ENCODE measurements at places on chromosomes 3 and 15.

GRCh38 chr15:26433818-26434217, 339.0 kb downstream of the GABRB3 start:
- no peak for DNase-seq

DNA sequence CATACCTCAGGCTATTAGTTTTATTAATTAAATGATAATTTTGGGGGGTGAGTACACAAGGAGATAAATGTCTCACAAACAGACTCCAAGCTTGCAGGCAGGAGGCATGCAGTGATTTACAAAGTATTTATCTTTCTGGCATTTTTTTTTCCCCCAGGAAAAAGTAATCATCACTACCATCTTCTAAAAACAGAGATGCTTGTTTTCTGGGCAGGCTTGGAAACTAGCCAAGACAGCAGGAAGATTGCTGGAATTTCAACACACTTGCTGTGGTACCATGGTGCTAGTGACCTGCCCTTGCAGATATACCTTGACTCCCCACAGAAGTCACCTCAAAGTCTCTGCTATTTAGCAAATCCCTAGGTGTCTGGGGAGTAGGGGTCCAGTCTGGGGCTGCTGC, 732.8 kb upstream of the CFAP20DC start:
- DNase-seq, result no peak

DNA sequence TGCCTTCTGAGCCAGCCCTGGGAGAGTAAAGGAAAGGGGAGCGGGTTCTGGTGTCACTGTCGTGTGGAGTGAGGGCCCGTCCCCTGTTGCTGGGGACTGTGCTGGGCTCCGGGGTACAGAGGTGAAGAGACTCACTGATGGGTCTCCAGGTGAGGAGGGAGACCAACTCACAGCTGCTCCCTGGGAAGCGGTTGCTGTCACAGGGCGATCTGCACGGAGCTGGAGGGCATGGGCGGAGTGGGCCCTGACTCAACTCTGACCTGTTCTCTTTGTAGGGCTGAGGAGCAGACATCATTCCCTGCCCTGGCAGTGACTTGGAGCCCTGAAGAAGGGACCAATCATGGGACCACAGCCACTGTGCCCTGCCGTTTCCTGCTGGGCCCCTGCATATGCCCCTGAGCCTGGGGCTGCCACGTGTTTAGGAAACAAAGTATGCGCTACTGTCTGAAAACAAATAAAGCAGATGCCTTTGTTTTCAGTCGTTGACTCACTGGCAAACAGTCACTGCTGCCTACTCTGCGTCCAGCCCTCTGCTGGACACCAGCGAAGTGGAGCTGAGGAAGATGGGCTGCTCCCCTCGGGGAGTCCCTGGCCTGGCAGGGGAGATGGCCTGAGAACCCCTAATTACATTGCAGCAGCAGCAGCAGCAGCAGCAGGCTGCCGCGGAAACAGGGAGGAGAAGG, 22.9 kb upstream of the PLXNA1 start:
- no peak for DNase-seq

DNA sequence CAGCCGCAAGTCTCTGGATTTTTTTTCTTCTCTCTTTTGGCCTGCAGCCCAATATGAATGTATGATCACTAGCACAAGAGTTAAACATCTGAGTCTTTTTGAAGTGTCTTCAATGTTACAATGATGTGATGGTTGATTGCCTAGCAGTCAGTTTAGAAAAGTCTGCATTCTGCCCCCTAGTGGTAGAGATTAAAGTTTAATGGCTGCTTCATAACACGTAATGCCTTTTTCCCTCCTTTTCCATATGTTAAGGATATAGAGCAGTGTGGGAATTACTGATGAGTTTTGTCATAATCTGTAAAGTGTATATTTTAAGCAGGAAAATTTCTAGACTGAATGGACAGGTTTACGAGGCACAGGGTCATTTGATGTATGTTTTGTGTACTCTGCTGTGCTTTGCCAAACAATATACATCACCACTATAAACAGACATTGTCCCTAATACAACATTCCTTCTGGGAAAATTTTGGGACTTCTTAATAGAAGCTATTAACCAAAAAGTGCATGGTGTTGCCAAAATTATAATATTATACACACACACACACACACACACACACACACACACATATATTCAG, 1038.5 kb upstream of the NR2F2 start:
- no peak for DNase-seq

- DNase-seq, result no peak
Measured at GRCh38 chr3:128240232-128240631, 87.0 kb downstream of the EEFSEC start.

DNA sequence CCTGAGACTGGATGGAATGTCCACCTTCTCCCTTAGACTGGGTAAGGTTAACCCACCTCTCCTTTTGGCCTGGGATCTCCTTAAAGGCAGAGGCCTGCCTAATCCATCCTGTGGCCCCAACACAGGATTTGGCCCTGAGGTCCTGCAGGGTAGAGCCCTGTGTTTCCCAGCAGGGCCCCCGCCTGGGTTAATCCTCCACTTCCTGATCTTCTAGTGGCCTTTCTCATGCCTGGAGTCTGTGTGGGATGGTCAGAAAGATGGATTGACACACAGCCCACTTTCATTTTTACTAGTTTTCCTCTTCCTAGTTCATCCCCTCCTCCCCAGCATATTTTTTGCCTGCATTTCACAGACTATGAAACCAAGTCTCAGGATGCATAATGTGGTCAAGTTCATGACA, 48.9 kb upstream of the SLC6A6 start:
- DNase-seq, result no peak

DNA sequence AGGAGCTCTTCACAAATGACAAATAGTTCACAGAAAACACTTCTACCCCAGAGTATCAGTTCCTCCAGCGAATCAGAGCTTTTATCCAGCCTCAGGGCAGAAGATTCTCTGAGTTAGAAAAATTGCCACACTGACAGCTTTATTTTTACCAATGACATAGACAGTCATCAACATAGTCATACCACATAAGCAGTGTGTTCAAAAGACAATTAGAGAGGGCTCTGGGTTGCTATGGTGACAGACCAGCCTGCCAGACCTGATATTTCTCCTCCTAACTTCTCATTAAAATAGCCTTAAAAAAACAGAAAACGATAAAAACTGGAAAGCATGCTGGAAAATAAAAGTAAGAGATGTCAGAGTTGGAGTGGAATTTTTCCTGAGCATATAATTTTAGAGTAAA, 45.9 kb upstream of the COL6A5 start:
- no peak for DNase-seq

- no peak for DNase-seq
Measured at GRCh38 chr3:38616658-38617057, 32.8 kb downstream of the SCN5A start.

- no peak for DNase-seq
Measured at GRCh38 chr3:69659180-69659910, 79.9 kb upstream of the MITF start.

DNA sequence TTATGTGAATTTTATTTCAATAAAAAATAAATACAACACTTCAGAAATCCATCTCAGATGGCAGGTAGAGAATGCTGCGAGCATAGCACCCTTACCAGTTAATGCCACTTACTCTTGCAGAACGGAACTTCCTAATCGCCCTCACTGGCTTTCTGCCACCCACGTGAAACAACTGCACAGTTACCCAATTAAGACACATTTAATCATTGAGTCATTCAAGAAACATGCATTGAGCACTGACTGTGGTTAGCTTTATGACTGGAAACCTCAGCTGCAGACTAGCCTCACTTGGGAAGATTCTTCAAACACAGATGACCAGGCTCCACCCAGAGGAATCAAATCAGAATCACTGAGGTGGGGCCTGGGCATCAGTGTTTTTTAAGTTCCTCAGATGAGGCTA, 5.6 kb upstream of the MFGE8 start:
- no peak for DNase-seq

Measured in stimulated activated CD8-positive, alpha-beta memory T cell treated with anti-CD3 and anti-CD28 coated beads, Interleukin-15, amount 100 ng/mL, for 24 hours (primary cell).